HS-5 (cell line): ENCODE measurements at places on chromosomes 11 and 22.
A peak's percentile ranks its signal among the peaks of the same experiment; 100 is the strongest.

- DNase-seq = no peak
Observed at GRCh38 chr22:49106096-49106841, 721.4 kb downstream of the BRD1 start.

DNA sequence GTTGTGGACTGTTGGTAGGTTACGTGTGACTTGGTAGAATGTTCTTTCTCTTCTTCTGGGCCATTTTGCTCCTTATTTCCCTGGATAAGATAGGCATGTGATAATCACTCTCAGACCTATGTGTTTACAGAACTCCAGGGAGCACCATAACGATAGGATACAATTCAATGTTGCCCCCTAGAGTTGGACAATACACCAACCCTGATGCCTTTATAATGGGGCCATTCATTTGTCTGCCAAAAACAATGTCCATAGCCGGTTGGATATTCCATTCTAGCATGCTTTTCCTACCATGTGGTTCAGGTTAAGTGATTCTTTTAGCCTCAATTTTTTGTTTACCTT lies 60.5 kb downstream of the APIP start:
- no peak for DNase-seq

- DNase-seq = no peak
Observed at GRCh38 chr11:126132319-126132718, 69.7 kb upstream of the CDON start.

DNA sequence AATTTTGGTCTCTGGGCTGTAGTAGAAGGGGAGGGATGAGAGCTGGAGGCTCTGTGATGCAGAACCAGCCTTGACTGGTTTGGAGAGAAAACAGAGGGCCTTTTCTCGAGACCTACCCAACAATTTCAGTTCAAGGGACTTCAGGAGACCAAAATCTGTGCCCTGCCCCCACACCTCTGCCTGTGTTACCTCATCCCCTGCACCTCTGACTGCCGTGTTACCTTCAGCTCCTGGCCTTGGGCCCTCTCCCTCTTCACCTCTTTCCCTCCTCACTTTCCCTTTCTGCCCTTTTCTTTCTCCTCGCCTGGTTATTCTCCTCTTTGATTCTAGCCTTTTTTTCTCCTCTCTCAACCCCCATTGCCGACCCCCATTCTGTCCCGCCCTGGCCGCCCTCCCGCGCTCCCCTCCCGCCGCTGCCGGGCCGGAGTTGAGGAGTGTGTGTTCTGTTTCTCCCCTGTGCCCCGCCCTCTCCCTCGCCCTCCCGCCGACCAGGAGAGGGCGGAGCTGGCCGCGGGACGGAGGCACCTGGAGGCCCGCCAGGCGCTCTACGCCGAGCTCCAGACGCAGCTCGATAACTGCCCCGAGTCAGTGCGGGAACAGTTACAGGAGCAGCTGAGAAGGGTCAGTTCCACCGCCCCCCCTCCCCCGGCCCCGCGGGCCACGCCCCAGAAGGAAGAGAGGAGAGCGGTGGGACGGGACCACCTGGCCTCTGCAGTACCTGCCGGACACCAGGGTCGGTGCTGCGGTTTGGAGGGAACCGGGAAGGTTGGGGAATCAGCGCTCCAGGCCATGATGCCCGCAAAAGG lies 27.2 kb downstream of the PHLDB1 start:
- no peak for DNase-seq

GRCh38 chr11:46564459-46564858 lies 29.4 kb downstream of the AMBRA1 start:
- DNase-seq = peak; percentile 60

GRCh38 chr11:65128182-65129145 lies 5.9 kb downstream of the SYVN1 start:
- DNase-seq = no peak

DNA sequence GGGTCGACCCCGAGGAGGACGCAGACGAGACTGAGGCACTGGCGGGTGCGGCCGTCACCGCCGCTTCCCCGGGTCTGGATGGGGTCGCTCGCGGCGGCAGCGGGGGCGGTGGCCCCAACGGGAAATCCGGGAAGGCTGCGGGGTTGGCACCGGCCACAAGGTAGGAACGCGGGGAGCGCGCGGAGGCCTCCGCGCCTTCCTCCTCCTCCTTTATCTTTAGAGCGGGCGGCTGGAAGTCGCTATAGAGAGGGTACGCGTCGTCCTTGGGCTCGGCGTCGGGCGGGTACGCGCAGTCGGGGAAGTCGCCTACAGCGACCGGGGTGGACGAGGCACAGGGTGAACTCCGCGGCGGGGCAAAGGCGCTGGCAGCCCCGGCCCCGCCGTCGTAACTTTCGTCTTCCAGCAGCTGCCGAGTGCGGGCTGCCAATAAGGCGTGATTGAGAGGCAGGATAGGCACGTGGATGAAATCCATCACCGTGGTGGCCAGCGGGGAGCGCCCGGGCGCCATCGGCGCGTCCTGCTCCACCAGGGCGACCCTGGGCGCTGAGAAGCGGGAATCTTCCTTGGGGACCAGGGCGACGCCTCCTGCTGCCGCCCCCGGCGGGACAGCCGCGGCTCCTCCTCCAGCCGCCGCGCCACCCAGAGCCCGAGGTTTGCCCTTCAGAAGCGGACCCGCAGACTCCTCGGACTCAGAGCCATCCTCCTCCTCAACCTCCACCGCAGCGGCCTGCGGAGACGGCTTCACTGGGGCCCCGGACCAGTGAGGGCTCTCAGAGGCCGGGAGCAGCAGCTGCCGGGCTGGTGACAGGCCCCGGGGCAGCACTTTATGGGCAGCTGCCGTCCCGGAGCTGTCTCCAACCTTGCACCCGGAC lies 1.7 kb downstream of the PGR start:
- no peak for DNase-seq

DNA sequence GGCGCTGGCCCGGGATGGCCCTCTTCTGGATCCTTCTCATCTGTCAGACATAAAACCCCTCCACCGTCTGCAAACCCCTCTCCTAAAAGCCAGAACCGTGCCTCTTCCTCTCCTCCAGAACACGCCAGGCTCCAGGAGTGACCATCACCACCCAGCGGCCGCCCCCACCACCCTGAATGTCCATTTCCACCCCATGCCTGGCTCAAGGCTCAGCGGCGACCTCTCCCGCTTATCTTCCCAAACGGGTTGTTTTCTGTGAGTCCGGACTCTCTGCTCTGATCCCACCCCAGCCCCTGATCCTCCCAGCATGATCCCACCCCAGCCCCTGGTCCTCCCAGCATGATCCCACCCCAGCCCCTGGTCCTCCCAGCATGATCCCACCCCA lies 37.6 kb downstream of the CELSR1 start:
- no peak for DNase-seq

- DNase-seq = no peak
Observed at GRCh38 chr22:43174941-43175531, 11.9 kb downstream of the TTLL12 start.

DNA sequence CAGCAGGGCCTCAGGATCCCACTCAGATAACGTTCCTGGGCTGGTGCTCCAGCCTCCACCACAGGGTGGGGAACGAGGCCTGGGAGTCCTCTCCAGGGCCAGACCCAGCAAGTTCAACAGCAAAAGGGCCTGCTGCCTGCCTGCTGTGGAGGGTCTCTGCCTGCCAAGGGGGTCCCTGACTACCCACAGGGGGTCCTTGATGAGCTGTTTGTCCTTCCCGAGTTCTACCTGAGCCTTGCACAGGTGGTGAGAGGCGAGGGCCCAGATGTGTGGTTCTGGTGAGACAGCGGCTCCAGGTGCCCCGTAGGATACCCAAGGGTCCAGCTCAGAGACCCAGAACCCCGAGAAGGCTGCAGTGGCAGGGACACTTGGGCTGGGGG lies 4.4 kb downstream of the DUSP8 start:
- no peak for DNase-seq

- no peak for DNase-seq
Observed at GRCh38 chr11:133122256-133122655, 410.0 kb downstream of the OPCML start.
